Muscle of arm (tissue), 14 donors: ENCODE measurements at places on chromosomes 6 and 20.

DNA sequence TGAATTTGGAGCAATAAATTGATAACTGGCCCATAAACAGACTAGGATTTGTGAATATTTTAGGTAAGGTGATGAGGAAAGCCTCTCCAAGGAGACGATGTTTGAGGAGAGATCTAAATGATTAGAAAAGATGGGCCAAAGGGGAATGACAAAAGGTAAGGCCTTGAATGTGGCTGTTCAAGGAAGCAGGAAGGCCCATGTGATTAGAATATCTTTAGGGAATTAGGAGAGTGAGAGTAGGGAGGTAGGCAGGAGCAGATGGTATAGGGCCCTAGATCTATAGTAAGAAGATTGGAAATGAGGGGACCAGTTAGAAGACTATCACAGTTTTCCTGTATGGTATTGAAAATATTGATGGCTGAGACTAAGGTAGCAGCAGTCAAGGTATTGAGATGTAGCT is 6.7 kb downstream of the HSF2 start:
- no peak for DNase-seq

DNA sequence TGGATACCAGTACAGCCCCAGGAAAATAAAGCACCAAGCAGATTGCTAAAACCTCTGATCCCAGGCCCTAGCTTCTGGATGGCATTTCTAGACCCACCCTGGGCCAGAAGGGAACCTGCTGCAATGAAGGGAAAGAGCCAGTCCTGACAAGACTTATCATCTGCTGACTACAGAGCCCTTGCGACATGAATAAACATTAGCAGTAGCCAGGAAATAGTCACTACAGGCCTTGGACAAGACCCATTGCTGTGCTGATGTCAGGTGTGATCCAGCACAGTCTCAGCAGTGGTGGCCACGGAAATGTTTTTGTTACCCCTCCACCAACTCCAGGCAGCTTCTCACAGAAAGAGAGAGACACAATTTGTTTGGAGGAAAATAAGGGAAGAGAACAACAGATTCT is 399.3 kb downstream of the HAO1 start:
- DNase-seq, result no peak

DNA sequence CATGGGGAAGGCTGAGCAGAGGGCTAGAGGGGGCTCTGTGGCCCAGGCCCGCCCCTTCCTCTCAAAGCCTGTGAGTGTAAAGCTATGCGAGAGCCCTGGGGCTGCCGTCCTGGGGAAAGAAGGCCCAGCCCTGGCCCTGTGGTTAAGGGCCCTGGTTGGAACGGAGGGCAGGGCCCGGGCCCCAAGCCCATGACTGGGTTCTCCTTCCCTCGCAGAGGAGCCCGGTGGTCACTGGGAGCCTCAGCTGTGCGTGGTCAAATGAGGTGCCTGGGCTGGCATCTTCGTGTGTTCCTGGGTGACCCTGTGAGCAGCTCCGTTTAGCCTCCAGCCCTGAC is 56.0 kb downstream of the SMOC2 start:
- DNase-seq, result no peak

DNA sequence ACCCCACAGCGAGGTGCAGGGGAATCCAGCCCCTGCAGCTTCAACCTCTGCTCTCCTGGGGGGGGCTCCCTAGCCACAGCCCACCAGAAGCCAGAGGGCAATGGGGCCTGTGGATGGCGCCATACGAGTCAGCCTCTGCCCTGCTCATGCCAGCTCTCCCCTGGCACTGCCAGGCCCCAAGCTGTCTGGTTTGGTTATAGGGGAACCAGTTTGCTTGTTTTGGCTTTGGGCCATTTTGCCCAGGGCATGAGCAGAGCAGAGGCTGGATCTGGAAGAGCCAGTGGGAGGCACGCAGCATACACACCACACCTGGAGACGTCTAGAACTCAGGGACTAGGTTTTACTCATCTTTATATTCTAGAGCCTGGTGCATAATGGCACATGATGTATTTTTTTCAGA is 66.7 kb upstream of the SLC22A16 start:
- DNase-seq, result no peak

DNA sequence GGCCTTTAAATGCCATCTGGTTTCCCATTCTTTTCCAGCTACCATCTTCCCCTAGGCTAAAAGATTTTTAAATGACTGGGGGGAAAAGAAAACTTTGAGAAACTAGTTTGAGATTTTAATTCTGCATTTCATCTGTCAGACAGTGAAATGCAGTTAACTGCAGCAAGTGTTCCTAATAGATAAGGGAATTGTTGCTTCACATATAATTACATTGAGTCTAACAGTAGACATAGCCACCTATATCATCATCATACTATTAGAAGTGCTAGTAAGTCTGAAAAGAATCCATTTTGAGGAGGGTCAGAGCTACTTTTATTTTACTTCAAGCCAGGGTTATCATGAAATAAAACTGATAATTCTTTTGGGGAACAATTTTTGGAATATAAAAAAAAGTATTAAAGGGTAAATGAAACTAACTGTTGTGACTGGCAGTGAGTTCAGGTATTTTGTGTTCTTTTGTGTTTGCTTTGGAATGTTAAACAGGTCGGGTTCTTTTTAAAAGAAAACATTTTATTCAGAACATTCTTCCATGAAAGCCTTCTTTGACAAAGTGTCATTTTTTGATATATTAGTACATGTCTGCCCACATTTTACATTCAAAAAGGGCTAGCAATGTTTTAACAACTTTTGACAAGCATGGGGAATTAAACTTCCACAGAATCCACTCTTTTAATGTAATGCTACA is 170.1 kb downstream of the HS3ST5 start:
- no peak for DNase-seq

GRCh38 chr20:31974951-31975487 is 7.1 kb downstream of the XKR7 start:
- no peak for DNase-seq
